ENCODE measurements at places on chromosomes 3 and 15.
A peak's percentile ranks its signal among the peaks of the same experiment; 100 is the strongest.

GRCh38 chr3:52038227-52038626 lies 18.1 kb downstream of the DUSP7 start:
- DNase-seq: no peak

DNA sequence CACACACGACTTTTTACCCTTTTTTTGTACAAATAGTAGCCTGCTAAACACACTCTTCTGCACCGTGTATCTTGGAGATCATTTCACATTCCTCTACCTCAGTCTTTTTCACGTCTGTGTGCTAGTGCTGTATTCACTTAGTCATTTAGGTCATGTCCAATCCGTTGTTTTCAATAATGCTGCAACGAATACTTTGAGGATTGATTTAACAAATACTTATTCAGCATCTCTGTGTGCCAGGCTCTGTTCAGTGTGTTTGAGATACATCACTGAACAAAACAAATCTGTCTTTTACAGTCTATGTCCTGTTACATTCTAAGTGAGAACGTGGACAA lies 882 bp downstream of the JMJD7 start:
- DNase-seq: no peak

GRCh38 chr3:184366619-184367289 lies 5.2 kb downstream of the POLR2H start:
- DNase-seq: no peak

DNA sequence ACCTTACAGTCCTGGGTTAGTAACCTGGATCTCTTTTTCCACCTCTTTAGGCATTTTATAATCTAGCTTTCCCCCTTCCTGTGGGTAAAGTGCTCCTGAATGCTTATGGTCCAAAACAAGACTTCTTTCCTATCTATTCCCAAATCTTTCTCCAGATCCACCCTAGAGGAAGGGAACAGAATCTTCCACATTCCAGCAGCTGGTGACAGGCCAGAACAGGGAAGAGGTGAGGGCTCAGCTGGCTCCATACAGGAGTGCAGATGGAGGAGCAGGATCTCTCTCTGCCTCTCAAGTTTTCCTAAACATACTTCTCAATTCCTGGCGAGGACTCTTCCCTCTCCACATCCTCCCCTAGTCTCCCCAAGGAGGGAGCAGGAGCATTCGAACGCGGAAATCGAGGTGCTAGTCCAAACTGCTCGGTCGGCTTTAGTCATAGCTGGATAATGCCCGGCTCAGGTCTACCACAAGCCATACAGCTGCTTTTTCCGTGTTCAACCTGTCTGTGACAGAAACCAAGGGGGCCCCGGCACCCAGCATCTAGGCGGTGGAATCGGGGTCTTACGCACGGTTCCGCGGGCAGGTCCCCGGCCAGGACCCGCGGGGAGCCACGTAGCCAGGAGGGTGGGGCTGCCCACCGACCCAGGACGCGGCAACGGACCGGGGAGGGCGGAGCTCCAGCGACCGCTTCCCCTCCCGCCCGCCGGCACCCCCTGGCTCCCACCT lies 4.0 kb downstream of the RASSF1 start:
- DNase-seq: no peak

DNA sequence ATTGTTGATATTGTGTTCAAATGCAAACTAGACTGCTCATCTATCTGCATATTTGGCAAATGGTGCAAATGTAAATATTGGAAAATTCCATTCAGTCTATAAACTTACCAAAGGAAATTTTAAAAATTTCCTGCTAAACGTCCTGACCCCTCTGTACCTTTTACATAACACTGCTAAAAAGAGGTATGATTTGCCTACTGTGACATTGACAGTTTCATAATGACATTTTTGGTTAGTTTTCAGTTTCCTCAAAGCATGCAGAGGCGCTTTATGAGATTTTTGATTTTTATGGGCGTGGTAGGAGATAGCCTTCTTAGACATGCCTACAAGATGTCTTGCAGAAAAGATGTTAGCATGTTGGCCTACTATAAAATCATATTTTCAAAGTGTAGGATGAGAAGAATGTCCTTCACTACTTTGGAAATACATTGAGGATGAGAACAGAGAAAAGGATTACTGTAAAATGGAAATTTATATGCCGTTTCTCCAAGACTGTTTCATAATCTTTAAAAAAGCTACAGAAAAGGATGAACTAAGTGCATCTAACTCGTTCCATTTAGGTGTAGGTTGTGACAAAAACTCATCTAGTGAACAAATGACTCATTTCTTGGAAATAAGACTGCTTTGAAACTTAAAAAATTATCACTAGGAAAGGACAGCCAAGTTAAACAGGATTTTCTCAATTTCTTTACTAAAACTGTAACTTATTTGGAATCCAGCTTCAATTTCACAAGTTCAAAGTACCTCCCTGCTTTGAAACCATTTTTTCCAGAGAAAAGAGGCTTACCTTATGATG lies 14.5 kb upstream of the ISLR start:
- no peak for DNase-seq

- no peak for DNase-seq
Measured at GRCh38 chr3:169827712-169828111, 15.0 kb upstream of the LRRC34 start.

GRCh38 chr3:32564195-32564594 lies 6.5 kb downstream of the DYNC1LI1 start:
- DNase-seq: no peak

- DNase-seq: no peak
Measured at GRCh38 chr3:46024131-46024530, 3.2 kb downstream of the XCR1 start.

DNA sequence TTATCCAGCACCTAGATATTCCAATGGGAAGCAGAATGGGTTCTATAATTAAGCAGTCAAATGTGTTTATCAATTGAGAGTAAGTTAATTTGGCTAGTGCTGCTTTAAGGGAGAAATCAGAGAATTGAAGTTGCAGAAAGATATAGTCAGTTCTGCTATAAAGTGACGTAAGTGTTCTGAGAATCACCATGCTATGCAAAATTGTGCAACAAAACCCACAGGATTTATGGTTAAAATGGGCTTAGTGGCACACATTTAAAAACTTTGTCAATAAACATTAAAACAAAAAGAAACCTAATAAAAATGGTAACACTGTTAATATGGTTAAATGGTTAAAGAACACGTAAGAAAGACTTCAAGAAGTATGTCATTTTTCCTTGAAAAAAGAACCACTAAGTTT lies 74.5 kb downstream of the TMEM108 start:
- no peak for DNase-seq

DNA sequence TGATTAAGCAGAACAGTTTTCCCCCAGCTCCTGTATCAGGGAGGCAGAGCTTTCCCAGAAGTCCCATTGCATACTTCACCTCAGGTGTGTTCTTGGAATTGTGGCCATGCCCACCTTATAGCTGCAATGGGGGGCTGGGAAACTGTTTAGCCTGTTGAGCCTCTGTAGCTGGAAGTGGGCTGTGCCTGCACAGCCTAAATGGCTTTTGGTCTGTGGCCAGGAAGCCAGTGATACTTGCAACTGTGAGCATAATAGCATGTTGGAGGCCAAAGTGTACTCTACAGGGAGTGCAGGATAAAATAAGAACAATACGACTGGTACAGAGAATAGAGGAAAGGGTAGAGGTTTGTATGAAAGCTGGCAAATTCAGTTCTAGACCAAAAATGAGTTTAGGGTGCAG lies 248.5 kb downstream of the PTPRG start:
- no peak for DNase-seq

- no peak for DNase-seq
Measured at GRCh38 chr15:35987056-35987455, 441.1 kb upstream of the DPH6 start.

DNA sequence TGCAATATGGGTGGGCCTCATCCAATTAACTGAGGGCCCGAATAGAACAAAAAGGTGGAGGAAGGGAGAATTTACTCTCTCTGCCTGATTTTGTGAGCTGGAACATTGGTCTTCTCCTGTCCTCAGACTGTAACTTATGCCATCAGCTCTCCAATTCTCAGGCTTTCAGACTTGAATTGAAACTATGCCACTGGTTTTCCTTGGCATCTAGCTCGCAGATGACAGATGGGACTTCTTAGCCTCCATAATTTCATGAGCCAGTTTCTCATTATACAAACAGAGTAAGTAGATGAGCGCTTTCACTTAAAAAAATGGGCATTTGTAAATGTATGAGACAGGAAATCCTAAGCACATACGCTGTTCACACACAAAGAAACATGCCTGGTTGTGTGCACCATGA lies 8.7 kb upstream of the PTX3 start:
- DNase-seq: no peak

- DNase-seq: no peak
Measured at GRCh38 chr3:69407908-69408307, 22.0 kb upstream of the FRMD4B start.

- no peak for DNase-seq
Measured at GRCh38 chr3:138620431-138620830, 11.9 kb downstream of the FAIM start.

DNA sequence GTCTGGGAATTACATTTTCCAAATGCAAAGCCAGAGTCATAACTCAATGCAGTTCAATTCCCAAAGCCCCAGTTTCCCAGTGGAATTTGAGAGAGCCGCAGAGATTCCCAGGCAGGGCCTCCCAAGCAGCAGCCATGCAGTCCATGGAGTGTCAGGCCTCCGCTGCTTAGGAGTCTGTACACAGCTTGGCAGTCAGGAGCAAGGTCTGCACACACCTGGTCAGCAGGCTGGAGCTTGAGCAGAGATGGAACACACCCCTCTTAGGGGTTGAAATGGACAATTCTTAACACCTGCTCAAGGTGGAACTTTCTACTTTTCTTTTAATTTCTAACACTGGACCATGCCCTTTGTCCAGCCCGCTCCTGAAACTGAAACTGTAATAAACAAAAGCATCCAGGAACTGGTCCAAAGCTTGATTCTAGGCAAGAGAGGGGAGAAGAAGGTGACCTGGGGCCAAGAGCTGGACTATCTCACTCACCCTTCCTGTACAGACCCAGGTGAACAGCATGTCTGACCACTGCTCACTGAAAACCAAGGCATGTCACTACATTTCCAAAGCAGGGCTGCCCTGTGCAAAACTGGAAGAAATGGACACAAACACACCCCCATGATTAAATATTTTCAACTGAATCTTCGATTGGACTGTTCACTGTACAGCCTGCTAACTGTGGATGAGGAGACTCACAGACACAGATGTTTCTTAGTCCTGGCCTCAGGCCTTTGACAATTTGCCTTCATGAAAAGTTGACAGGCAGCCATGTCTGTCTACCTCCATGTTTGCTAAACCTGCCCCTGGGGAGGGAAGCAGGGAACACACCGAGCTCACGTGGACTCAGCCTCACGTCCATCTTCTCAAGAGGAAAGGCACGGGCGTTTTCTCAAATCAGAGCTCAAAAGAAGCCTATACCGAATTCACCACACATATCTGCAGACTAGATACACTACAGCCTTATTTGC lies 48.6 kb upstream of the DUSP7 start:
- DNase-seq: no peak

GRCh38 chr3:115623044-115623868 lies at the start of gene GAP43:
Gene GAP43, plus strand, starts transcription at chr3:115623510. Its CDS starts 180 bp downstream, at chr3:115623690.
- peak; percentile 71 for DNase-seq

DNA sequence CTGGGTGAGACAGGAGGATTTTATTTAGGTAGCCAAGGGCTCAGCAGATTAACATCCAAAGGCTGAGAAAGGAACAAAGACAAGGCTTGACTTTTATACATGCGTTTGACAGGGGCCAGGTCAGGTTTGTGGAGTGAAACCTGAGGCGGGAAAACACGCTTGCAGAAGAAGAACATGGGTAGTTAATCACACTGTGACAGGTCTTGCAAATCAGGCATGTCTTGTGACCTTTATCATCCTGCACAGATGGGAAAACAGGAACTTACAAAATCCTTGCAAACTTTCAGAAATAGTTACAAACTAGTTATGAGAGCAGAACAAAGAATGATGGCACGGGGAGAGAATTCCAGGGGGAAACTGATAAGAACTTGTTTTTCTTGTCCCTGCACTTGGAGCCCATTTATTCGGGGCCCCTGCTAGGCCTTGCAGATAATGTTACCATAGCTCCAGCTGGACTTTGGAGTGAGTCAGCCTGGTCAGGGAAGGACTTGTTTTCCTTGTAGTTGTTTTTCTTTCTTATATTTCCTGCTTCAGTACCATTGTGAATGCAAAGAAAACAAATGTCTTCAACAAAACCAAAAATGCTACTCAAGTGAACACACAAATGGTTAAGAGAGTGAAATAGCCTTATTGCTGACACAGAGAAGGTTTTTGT lies 965.9 kb upstream of the ROBO1 start:
- no peak for DNase-seq

GRCh38 chr3:142174559-142174958 lies 25.2 kb upstream of the TFDP2 start:
- DNase-seq: no peak

GRCh38 chr3:42547401-42547945 lies 34.3 kb downstream of the SEC22C start:
- DNase-seq: peak; percentile 39

- no peak for DNase-seq
Measured at GRCh38 chr3:72515281-72515680, 333.0 kb downstream of the SHQ1 start.
